Dermis lymphatic vessel endothelial cell (primary cell): ENCODE measurements at places on chromosomes 12 and 14. TPM values are rescaled to one million over a fixed set of nuclear protein-coding genes. Genes with fewer than 3 reads are reported as not detected.

Gene PPFIA2
- 0.11 TPM in 1 of 2 replicates, not detected in the other for total RNA-seq

Gene SRSF9
- total RNA-seq: 268 and 272 TPM in 2 replicates

Gene PRDM4
- 15.8 and 18.6 TPM in 2 replicates for total RNA-seq

Gene NYNRIN
- total RNA-seq: 3.1 and 3.9 TPM in 2 replicates

Gene SLC48A1
- total RNA-seq: 8.0 and 10.1 TPM in 2 replicates

Gene TAS2R31
- total RNA-seq: 2.7 and 3.1 TPM in 2 replicates

Gene SYT1
- 5.2 and 8.2 TPM in 2 replicates for total RNA-seq

Gene TAMALIN
- total RNA-seq: 27.4 and 32.4 TPM in 2 replicates

Gene TTC9
- total RNA-seq: 0.33 and 0.52 TPM in 2 replicates

Gene TBC1D30
- 7.4 and 13.2 TPM in 2 replicates for total RNA-seq

Gene ALG10B
- 3.9 and 4.2 TPM in 2 replicates for total RNA-seq

Gene ANKRD33
- total RNA-seq: 0.09 and 0.11 TPM in 2 replicates

Gene RIPK3
- 2.1 and 2.2 TPM in 2 replicates for total RNA-seq

Gene FOXG1
- total RNA-seq: not detected in 2 replicates

Gene TAS2R14
- 1.5 and 1.6 TPM in 2 replicates for total RNA-seq

Gene FOXN4
- total RNA-seq: not detected in 2 replicates

Gene DCN
- 0.11 TPM in 1 of 2 replicates, not detected in the other for total RNA-seq

Gene LBHD2
- not detected in 2 replicates for total RNA-seq
